Germinal center (tissue), 1 donor: ENCODE measurements at places on chromosomes 6 and 20.

DNA sequence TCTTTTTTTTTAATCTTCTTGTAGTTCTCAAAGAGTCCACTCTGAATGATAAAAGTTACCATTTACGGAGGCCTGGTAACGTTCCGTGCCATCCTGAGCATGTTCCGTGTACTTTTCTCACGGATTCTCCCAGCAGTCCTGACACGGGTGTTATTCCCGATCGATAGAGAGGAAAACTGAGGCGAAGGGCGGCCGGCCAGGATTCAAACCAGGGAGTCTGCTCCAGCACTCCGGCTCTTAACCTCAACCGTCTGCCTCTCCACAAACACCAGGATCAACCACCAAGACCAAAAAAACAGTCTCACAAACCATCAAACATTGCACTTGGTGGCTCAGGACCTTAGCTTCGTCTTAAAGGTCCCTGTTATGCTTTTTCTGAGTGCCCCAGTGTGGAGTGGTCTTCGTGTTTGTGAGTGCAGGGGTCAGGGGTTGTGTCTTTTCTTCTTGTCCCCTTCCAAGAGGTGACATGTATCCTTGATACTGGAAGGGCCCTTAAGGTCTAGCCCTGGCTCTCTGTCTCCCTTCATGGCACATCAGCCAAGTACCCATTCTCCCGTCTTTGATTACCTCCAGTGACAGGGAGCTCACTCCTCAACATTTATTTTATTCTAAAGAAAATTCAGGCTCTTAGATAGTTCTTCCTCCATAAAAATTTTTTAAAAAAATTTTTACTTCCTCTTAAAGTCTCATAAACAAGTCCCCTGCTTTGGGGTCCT lies 35.1 kb downstream of the SRC start:
- DNase-seq: no peak

DNA sequence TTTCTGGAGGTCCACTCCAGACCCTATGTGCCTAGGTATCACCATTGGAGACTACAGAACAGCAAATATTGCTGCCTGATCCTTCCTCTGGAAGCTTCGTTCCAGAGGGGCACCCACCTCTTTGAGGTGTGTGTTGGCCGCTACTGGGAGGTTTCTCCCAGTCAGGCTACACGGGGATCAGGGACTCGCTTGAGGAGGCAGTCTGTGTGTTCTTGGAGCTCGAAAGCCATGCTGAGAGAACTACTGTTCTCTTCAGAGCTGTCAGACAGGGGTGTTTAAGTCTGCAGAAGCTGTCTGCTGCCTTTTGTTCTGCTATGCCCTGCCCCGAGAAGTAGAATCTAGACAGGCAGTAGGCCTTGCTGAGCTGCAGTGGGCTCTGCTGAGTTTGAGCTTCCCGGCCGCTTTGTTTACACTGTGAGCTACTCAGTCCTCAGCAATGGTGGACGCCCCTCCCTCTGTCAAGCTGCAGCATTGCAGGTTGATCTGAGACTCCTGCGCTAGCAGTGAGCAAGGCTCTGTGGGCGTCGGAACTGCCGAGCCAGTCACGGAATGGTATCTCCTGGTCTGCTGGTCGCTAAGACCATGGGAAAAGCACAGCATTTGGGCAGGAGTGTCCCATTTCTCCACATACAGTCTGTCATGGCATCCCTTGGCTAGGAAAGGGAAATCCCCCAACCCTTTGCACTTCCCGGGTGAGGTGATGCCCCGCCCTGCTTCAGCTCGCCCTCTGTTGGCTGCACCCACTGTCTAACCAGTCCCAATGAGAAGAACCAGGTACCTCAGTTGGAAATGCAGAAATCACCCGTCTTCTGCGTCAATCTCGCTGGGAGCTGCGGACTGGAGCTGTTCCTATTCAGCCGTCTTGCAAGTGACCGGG lies 32.5 kb upstream of the ASCC3 start:
- DNase-seq: no peak

DNA sequence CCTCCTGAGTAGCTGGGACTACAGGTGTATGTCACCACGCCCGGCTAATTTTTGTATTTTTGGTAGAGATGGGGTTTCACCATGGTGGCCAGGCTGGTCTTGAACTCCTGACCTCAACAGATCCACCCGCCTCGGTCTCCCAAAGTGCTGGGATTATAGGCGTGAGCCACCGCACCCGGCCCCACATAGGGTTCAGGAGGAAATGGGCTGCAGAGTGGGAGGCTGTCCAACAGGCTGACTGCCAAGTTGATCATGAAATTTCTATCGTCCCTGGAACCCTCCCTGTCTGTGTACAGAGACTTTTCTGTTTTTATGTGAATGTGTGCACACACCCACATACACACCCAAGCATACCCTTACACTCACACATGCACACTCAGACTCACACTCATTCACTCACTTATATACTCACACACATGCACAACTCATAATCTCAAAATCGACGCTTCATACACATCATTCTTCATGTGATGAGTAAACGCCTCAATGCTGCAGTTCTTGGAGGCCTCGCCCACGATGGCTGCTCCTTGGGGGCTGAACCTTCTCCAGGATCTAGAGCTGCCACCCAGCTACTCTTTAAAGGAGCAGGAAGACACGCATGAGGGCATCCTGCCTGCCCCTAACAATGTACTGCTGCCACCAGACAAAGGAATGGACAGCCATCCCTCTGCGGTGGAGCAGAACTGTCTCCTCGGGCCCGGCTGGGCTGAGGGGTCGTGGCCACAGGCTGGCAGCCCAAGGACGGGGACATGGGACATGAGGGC lies 35.6 kb downstream of the SUN5 start:
- DNase-seq: no peak

- no peak for DNase-seq
Measured at GRCh38 chr20:63260521-63260920, 6.3 kb upstream of the NKAIN4 start.

- no peak for DNase-seq
Measured at GRCh38 chr20:54051068-54051467, 19.3 kb downstream of the BCAS1 start.

- no peak for DNase-seq
Measured at GRCh38 chr6:33850869-33851541, 47.2 kb upstream of the MLN start.

DNA sequence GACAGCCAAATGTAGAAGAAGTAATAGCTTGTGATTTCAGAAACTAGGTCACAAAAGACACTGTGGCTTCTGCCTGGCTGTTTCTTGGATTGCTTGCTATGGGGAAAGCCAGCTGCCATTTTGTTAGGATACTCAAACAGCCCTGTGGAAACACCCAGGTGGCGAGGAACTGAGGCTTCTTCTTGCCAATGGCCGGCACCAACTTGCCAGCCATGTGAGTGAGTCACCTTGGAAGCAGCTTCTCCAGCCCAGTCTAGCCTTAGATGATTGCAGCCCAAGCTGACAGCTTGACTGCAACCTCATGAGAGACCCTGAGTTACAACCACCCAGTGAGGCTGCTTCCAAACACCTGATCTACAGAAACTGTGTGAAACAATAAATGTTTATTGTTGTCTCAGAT lies 11.9 kb upstream of the KIAA1755 start:
- no peak for DNase-seq

- no peak for DNase-seq
Measured at GRCh38 chr6:128521282-128521632, 858 bp upstream of the PTPRK start.

DNA sequence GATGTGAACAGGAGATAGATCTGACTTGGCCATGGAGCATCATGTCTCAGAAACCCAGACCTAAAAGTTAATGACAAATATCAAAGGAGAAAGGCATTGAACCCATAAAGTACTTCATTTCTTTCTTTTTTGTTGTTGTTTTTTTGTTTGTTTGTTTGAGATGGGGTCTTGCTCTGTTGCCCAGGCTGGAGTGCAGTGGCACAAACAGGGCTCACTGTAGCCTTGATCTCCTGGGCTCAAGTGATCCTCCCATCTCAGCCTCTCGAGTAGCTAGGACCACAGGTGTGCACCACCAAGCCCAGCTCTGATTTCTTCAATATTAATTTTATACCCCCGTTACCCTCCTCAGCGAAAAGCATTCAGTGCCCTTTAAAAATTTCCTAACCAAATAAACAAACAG lies 45.8 kb downstream of the KIF16B start:
- no peak for DNase-seq

DNA sequence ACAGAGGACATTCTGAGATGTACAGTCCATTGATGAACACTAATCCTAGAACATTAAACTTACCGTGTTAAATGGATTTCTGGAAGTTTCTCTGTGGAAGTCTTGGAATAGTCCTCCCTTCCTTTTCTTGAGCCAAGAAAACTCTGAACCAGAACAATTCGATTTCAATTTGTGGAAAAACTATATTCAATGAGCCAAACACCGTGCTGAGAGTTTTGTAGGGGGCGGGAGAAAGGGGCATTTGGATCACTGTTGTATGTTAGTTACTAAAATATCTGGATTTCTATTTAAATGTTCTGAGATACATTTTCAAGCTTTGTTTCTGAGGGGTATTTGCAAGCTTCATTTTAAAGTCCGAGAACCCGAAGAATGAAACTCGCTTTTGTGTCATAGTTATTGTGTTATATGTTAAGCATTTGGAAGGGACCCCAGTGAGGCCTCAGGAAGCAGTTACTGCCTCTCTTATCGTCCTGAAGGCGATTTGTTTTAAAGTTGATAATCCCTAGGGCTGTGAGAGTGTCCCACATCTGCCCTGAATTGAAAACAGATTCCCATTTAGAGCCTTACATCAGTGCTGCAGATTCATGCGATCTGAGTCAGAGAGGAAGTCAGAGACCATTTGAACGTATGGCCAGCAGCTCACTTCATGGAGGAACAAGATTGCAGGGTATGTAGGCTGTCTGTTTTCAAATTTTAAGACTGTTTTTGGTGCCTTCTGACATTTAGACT lies 70.8 kb upstream of the SASH1 start:
- no peak for DNase-seq

GRCh38 chr20:61832181-61832580 lies 233.5 kb downstream of the TAF4 start:
- no peak for DNase-seq

GRCh38 chr20:13552061-13552460 lies 86.7 kb downstream of the TASP1 start:
- no peak for DNase-seq
